SJCRH30 (cell line): ENCODE measurements at places on chromosomes 7 and 10. TPM values are rescaled to one million over a fixed set of nuclear protein-coding genes. Genes with fewer than 3 reads are reported as not detected.
A peak's percentile ranks its signal among the peaks of the same experiment; 100 is the strongest.

HOXA9 gene
- total RNA-seq = 0.10 and 0.30 TPM in 2 replicates

GRCh38 chr10:7409732-7410168 is 1.1 kb downstream of the SFMBT2 start:
- peak overlapping the region; percentile 65 for H3K4me3 ChIP-seq
- peak; percentile 22 for DNase-seq
- H3K27me3 ChIP-seq = no peaks in the 10 kb centered on the region
- H3K27ac ChIP-seq = peak overlapping the region; percentile 65
- no peaks in the 10 kb centered on the region for H3K4me1 ChIP-seq
- H3K36me3 ChIP-seq = no peaks in the 10 kb centered on the region

- no peak overlapping the region for H3K4me3 ChIP-seq
- H3K36me3 ChIP-seq = peaks cover 7% of the 10 kb centered on the region; the same call in 1 of the 2 replicates
- DNase-seq = no peak
- H3K4me1 ChIP-seq = peaks cover under 1% of the 10 kb centered on the region; the same call in 1 of the 2 replicates
- H3K27me3 ChIP-seq = no peaks in the 10 kb centered on the region
These were observed 64.3 kb downstream of the AP3M1 start for GRCh38 chr10:74086317-74086716.

GRCh38 chr7:36299823-36300341 is 89.8 kb upstream of the ANLN start:
- H3K27me3 ChIP-seq = no peaks in the 10 kb centered on the region
- no peaks in the 10 kb centered on the region for H3K36me3 ChIP-seq
- no peak for DNase-seq
- peaks cover 37% of the 10 kb centered on the region for H3K4me1 ChIP-seq
- no peak overlapping the region for H3K27ac ChIP-seq
- H3K4me3 ChIP-seq = no peak overlapping the region

DNA sequence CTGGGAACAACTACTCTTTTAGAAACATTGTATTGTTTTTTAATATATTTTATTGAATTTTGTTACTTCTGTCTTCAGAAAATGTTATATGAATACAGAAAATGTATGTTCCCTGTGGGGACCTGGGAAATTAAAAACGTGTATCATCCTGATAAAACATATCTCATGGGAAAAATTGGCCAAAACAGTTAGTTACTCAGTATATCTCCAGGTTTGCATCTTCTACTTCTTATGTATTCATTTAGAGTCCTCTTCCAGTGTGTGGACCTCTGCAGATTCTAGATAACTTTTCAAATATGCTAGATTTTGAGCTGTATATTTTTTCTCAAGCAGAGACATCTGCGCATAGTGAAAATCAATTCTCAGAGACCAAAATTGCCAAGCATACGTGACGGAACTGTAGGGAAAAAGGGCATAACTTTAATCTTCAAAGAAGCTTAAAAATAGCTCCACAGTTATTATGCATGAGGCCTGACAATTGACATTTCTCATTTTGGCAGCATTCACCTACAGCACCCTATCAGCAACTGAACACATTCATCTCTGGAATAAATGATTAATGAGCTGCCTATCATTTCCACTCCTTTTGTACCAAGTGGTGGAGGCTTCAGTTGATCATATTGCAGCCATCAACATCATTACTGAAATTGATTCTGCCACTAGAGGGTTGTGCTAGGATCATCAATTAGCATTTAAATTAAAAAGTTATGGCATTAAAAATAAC is 26.4 kb upstream of the UMAD1 start:
- H3K4me3 ChIP-seq = no peak overlapping the region
- H3K4me1 ChIP-seq = no peaks in the 10 kb centered on the region
- no peaks in the 10 kb centered on the region for H3K36me3 ChIP-seq
- H3K27me3 ChIP-seq = no peaks in the 10 kb centered on the region
- no peak for DNase-seq

- no peaks in the 10 kb centered on the region for H3K4me1 ChIP-seq
- peak; percentile 17 for DNase-seq
- no peaks in the 10 kb centered on the region for H3K27me3 ChIP-seq
- H3K4me3 ChIP-seq = no peak overlapping the region
- no peak overlapping the region for H3K27ac ChIP-seq
- no peaks in the 10 kb centered on the region for H3K36me3 ChIP-seq
These were observed 147.2 kb downstream of the MYOF start for GRCh38 chr10:93334901-93335327.

DNA sequence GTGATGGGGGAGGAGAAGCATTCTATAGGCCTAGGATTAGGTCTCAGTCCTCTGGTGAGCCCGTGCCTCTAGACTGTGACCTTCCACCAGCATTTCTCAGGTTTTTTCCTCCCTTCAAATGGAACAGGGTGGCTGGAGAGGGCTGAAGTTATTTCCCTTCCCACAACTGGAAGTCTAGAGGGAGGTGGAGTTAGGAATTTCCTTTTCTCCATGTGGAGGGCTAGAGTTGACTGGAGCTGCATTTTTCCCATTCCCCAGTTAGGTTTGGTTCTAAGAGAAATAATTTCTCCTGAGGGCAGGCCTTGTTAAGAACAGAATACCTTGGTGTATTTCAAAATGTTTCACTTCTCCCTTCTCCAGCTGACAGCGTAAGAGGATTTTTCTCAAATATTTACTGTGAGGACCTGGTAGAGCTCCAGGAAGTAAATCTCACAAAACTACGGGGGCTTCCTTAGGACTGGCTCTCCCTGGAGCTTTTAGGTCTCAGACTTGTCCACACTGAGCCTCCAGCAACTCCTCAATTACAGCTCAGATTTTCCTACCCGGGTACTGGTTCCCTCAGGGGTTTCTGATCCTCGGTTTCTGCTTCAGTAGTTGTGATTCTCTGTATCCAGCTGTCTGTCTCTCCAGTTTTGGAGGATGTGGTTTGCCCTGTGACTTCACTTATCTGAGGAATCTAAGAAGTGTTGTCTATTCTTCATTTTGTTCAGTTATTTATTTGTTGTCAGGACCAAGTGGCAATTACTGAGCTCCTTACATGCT is 6.0 kb upstream of the REEP3 start:
- H3K36me3 ChIP-seq = no peaks in the 10 kb centered on the region
- H3K4me1 ChIP-seq = peaks cover 9% of the 10 kb centered on the region; the same call in 1 of the 2 replicates
- no peak overlapping the region for H3K4me3 ChIP-seq
- DNase-seq = peak; percentile 31
- H3K27me3 ChIP-seq = no peaks in the 10 kb centered on the region

- H3K27me3 ChIP-seq = no peaks in the 10 kb centered on the region; the same call in 1 of the 2 replicates
- no peaks in the 10 kb centered on the region for H3K4me1 ChIP-seq
- no peak overlapping the region for H3K27ac ChIP-seq
- H3K36me3 ChIP-seq = no peaks in the 10 kb centered on the region
These were observed 251.9 kb upstream of the GRM3 start for GRCh38 chr7:86391813-86392212.
